ENCODE measurements at places on chromosomes 11 and 22. TPM values are rescaled to one million over a fixed set of nuclear protein-coding genes. Genes with fewer than 3 reads are reported as not detected.

TESMIN gene
- 8.8 TPM for total RNA-seq

GRCh38 chr22:36244522-36245391 is 5.4 kb upstream of the APOL2 start:
- no peak for DNase-seq

DNA sequence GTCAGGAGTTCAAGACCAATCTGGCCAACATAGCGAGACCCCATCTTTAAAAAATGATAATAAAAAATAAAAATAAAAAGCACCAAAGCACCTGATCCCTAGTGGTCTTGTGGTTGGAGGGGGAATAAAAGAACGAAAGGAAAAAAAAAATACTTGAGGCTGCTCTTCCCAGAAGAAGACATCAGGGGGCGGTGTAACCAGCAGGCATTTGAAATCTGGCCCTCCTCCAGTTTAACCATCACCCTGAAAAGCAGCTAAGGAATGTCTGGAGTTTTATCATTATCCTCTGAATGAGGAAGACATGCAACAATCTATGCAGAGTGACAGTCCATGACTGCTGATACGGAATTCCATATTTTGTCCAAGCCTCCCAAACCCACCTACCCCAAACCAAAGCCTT is 5.6 kb upstream of the KCTD17 start:
- DNase-seq: no peak

DNA sequence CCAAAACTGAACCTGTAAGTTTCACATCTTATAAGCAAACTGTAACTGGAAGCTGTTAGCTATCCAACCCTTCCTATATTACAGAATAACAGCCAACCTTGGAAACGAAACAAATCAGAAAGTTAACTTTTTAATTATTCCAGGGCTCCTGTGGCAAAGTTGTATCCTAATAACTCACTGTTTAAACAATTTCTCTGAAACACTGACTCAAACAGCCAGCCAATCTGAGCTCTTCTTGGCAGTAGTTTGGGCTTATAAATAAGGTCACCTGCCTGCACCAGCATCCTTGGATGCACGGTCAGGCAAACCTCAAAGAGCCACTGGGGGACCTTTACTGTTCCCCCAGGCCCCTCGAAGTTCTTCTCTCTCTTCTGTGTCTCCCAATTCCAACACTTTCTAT is 5.0 kb downstream of the CELSR1 start:
- no peak for DNase-seq

DNA sequence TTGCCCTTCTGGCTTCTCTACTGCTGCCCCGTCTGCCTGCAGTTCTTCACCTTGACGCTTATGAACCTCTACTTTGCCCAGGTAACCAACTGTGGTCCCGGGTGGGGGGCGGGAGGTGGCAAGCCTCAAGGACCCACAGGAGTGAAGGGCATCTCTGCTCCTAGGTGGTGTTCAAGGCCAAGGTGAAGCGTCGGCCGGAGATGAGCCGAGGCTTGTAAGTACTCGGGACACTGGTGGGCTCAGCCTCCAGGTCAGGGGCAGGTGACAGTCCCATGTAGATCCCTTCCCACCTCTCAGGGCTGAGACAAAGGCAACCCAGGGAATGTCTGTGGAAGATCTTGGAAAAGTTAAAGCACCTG is 1.1 kb downstream of the GPR137 start:
- DNase-seq: no peak
